ENCODE measurements at places on chromosomes 3 and 15.

DNA sequence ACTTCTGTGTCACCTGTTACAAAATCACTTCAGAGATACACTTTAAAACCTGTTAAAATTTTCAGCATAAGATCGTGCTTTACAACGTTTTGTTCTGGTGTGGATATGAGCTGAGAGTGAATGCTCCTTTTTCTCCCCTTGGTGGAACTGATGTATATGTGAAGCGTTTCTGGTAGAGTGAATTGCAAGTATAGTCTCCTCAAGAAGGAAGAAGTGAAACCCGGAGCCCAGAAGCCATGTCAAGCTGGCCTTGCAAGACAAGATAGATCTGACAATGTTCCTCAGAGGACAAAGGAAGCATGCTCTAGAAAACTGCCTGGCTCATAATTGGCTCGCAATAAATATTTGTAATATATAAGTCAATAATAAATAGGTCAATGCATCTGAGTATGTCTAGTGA, 23.6 kb downstream of the SERPINI2 start:
- DNase-seq: no peak

DNA sequence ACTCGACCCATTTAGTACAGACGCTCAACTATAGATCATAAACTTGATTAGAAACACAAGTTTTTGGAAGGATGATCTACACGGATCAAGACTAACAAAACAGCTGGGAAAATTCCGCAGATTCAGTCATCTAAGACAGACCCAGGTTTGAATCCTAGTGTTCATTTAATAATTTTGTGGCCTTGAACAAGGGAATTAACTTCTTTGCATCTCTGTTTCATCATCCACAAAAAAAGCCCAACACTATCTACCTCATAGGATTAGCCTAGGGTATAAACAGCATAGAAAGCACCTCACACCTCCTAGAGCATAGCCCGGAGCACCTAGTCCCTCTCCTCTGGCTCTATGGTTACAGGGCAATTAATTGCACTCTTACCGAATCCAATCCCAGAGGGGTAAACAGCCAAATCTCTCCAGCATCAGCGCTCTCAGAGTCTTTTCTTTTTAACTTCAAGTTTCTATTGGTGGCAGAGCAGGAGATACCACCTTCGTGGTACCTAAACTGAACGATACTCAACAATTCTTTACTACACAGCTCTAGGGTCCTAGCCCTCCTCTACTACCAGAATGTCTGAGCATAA, 3.5 kb downstream of the TBL1XR1 start:
- no peak for DNase-seq

- DNase-seq: no peak
Observed at GRCh38 chr3:71372911-71373637, 210.5 kb downstream of the FOXP1 start.

GRCh38 chr15:35505141-35505540, 40.8 kb downstream of the DPH6 start:
- DNase-seq: no peak
